ENCODE measurements at places on chromosomes 5 and 9.

DNA sequence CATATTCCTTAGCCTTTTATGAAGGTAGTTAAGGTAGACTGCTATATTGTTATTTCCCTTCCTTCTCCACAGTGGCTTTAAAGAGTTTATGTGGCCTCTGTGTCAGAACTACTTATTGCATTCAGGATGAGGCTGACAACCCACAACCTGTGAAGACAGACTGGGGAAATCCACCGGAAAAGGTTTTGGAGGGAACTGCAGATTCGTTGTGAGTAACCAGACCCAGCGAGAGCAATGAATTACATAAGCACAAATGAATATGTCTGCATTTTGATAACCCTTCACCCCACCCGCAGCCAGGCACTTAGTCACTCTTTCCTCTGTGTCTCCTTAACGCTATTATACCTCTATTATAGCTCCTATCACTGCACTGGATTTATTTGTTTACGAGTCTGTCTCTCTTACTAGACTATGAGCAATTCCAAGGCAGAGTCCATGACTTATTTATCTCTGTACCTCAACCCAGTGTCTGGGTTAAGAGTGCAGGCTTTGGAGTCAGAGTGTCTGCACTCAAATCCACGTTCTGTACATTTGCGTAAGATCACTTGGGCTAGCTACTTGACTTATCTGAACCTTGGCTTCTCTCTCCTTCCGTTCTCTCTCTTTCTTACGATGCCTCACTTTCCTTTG is 19.2 kb downstream of the KCTD16 start:
- DNase-seq = no peak

GRCh38 chr9:112853882-112854585 is 36.6 kb downstream of the SLC46A2 start:
- no peak for DNase-seq

DNA sequence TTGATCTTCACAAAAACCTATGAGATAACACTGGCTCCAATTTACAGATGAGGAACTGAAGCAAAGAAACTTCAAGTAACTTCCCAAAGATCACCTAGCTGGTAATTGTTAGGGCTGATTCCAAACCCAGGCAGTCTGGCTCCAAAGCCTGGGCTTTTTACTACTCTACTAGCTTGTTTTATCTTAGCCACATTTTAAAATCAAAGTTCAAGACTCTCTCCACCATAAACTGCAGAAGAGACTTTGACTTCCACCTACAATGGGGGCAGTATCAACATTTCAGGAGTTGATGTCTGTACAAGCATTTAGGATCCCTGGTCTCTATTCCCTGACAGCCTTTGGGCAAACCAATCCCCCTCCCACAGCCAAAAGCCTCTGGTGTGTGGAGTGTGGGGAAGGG is 33.8 kb downstream of the LHFPL2 start:
- no peak for DNase-seq

GRCh38 chr9:111036429-111036789 is 1.9 kb downstream of the LPAR1 start:
- no peak for DNase-seq

DNA sequence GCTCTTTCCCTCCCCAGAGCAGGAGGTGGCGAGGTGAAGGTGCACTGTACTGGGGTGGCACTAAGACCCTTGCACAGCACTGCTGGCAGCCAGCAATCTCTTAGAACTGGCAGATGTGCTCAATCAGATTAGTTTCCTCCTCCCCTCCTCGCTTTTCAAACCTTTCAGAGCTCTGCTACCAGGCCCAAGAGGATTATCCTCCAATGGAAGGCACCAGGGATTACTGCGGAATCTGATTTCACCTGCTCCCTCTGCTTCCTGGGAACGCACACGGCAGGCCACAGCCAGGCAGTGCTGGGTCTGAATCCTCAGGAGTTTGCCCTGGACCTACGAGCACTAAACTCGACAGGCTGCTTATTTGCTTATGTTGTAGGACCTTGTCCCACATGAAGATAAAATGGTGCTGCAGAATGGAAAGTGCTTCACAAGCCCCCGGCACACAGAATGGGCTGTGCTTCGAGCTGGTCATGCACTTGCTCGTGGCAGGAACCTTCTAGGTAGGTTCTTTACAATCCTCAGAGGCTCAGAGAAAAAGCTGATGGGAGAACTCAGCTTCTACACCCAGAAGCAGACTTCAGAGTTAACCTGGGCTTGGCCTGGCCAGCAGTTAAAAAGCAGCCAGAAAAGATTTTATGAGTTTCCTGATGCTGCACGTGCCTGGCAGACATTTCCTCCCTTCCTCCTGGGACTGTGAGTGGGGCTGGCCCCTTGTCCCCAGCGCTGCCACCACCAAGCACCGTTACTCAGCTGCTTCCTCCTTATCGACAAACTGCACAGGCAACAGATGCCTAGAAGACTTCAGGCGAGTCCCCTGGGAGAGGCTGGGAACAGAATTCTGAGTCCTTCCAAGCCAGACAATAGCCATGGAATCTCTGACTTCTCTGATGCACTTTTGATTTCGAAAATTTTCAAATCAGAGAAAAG is 33.1 kb downstream of the FABP6 start:
- peak; percentile 64 for DNase-seq

DNA sequence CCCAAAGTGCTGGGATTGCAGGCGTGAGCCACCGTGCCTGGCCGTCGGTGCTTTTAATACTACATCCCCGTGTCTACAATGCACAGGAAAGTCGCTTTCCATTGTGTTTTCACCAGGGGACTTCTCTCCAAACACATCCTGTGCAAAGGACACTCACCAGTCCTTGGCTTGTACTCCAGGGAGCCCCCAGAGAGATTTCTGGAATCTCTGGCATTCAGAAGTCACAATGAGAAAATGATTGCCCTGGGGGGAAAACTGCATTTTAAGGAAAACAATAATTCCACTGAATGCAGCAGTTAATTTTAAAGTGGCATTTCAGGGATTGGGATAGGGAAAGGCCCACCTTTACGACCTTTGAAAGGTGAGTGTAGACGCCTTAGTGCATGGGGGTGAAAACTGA is 112.0 kb downstream of the ADAMTS16 start:
- no peak for DNase-seq

GRCh38 chr9:37371565-37372464 is 50.7 kb upstream of the GRHPR start:
- no peak for DNase-seq

DNA sequence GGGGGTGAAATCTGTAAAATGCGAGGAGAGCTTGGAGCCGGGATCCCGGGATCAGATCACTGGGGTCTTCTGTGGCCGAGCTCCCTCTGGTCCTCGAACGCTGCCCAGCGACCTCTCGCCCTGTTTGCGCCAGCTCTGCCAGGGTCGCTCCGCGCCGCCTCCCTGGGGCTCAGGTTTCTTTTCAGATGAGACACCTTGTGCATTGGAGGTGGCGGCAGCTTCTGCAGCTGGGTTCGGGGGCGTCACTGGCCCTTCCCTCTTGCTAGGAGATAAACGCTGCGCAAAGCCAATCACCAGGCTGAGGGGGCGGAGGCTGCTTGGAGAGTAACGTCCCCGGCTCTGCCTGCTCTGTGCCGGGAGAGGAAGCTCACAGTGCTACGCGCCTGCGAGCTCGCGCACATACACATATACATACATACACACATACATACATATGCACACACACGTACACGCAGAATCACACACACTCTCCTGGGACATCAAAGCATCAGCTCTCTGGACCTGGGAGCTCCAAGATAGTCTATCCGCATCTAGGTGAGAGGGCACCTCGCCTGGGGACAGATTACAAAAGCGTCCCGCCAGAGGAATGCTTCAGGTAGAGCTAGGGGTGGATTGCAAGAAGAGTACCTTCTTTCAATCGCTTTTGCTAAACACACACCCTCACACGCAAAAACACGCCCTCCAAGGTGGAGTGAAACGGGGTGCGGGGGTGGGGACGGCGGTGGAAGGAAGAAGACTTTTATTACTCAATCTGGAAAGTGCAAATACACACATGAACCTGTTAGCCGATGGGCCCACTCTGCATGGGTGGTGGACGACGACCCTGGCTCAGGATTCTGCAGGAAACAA is at the start of gene ST8SIA4:
Gene ST8SIA4 (minus strand): TSS at position 244 of the 849 bp plus-strand sequence. CDS start 327 bp downstream, outside the sequence.
- DNase-seq = peak; percentile 59

GRCh38 chr5:146363161-146363874 is 24.7 kb downstream of the POU4F3 start:
- no peak for DNase-seq

DNA sequence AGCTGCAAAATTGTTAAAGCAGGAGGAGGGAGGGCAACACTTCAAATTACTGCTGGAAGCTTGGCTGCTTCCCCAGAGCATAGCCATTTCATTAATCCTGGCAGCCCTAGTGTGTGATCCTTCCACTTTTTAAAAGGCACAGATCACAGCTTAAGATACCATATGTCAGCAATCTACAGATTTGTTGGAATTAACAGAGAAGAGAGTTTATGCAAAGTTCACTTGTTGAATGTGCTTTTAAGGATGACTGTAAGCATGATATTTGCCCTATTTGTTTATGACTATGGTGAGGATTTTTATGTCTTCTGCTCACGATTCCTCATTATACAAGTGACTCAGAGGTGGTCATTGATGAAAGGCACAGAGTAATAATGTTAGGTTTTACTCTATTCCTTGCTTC is 156.0 kb upstream of the CDKN2B start:
- no peak for DNase-seq
